ENCODE measurements at places on chromosomes 3 and 15.
A peak's percentile ranks its signal among the peaks of the same experiment; 100 is the strongest.

GRCh38 chr3:56347219-56347871 is 120.9 kb downstream of the ERC2 start:
- DNase-seq, result peak; percentile 3

- no peak for DNase-seq
These were observed 108.8 kb downstream of the PLOD2 start for GRCh38 chr3:146052056-146052790.

GRCh38 chr3:129065720-129066073 is 5.1 kb downstream of the GP9 start:
- no peak for DNase-seq

DNA sequence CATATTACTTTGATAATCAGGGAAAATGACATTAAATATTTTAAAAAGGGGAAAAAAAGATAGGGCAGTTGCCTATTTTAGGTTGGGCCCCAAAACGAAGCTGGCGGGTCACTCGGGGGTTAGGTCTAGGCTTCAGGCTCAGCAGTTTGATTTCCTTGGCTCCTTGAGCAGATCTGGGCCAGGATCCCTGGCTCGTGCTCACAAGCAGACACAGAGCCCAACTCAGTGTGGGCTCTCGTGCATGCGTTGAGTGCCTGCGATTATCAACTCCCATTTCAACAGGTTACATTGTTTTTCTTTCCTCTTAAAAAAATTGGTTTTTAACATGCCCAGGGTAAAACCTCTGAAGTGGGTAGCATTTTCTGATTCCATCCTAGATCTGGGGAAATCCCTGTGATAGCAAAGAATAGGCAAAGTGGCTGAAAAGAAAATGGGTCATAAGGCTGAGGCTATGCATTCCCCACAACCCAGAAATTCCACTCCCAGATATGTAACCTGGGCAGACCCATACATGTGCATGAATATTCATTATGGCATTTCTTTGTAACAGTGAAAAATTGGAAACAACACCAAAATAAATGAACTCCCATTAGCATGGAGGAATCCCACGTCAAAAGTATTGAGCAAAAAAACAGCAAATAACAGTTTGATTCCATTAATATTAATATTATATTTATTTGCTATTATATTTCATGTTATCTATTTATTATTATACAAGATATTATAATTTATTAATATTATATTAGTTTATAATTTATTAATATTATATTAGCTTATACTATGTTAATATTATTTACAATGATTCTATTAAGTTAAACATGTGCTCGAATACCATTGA is 27.8 kb downstream of the FAM43A start:
- peak; percentile 67 for DNase-seq

- no peak for DNase-seq
These were observed 115.7 kb upstream of the LINGO1 start for GRCh38 chr15:77748078-77749064.

DNA sequence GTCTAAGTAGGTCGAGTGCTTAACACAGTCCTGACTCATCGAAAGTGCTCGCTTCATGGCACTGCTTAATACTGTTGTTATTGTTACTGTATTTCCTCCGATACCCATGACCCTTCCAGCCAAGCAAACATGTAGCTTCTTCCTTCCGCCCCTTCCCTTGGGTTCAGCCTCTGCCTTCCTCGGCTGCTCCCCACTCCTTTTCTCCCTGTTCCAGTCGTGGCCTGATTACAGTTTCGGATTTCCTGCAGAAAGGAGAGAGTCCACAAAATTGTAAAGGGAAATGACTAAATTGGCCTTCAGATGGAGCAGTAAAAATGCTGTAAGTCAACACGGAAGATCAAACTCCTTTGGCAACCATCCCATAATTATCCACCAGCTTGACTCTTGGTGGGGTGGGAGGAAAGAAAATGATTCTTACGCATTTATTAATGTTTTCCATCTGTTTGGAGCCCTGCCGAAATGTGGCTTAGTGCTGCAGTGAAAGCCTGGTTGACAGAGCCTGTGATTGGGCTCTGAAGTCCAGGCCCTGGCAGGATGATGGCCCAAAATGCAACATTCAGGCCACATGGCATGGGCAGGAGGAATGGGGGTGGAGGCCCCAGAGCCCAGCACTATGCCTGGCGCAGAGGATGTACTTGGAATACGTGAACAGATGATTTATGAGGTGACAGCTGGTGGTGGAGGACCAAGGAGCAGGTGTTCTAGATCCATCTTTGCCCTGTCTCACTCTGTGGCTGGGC is 37.6 kb downstream of the FAM3D start:
- peak; percentile 96 for DNase-seq

DNA sequence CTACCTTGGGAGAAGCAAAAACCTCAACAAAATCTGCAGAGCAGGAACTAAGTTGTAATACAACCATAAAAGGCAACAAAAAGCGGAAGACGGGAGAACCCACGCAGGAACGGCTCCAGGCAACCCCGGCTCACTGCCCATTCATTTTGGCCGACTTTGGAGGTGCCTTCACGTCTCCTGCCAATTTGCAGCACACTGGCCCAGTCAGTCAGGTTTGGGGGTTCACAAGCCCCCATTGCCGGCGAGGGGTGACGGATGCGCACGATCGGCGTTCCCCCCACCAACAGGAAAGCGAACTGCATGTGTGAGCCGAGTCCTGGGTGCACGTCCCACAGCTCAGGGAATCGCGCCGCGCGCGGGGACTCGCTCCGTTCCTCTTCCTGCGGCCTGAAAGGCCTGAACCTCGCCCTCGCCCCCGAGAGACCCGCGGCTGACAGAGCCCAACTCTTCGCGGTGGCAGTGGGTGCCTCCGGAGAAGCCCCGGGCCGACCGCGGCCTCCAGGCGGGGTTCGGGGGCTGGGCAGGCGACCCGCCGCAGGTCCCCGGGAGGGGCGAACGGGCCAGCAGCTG is 463 bp downstream of the TERC start:
- DNase-seq, result peak; percentile 42

- no peak for DNase-seq
These were observed 292.9 kb downstream of the RORA start for GRCh38 chr15:60936186-60936585.

- DNase-seq, result peak; percentile 20
These were observed 399.6 kb downstream of the NAALADL2 start for GRCh38 chr3:175258763-175259162.

DNA sequence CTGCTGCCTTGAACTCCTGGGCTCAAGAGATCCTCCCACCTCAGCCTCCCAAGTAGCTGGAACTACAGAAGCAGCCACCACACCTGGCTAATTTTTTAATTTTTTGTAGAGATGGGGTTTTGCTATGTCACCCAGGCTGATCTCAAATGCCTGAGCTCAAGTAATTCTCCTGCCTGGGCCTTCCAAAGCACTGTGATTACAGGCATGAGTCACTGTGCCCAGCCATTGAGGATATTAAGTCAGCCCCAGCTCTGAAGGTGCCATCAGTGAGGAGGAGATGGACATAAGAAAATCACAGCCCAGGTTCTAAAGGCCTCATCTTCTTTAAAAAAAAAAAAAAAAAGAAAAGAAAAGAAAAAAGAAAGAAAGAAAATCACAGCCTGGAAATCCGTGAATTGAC is 26.6 kb upstream of the PSTPIP1 start:
- no peak for DNase-seq

GRCh38 chr3:47622671-47623461 is 44.2 kb upstream of the CSPG5 start:
- no peak for DNase-seq

DNA sequence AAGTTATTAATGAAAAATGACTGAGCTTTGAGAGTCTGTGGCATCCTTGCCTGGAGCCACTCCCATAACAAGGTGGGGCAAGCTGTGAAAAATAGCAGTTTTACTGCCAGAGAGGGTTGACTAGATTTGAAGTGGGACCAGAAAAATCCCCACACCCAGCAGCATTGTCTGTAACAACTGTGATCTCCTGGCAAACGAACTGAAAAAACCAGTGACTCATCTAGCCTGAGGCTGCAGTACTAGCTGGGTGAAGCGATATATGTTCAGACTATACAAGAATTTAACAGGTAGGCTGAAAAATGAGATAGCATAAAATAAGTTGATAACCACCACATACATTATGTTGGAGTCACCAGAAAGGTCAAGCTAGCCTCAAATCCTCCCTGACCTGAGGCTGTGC is 64.0 kb downstream of the DPH6 start:
- DNase-seq, result peak; percentile 62

GRCh38 chr3:29281344-29282241 is 722 bp downstream of the RBMS3 start:
- peak; percentile 52 for DNase-seq

DNA sequence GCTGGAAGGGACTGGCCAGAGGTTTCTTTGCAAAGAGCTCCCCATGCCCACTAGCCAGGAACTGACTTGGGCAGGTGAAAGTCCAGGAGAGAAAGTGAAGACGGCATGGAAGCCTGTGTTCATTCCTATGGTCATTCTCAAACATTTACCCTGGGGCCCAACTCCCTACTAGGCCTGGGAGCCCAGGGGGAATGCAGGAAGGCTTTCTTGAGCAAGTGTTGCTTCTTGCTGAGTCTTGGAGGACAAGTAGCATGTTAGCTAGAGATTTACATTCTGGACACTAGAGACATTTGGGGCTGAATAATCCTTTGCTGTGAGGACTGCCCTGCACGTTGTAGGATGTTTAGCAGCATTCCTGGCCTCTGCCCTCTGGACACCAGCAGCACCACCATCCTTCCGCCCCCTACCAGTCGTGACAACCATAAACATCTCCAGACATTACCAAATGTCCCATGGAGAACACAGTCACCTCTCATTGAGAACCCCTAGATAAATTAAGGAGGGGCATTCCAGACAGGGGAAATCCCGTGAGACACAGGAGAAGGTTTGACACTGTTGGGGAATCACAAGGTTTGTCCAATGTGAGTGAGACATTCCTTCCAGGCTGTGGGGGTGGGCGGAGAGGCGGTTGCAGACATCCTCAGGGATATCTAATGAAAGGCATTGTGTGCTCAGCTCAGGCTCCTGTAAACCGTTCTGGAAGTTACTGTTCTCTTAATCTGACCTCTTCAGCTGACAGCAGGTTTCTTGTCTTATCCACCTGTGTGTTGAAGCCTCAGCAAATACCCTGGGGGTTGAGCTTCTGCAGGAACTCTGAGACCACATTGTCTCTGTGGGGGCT is 236.2 kb downstream of the TLE3 start:
- DNase-seq, result peak; percentile 48

- no peak for DNase-seq
These were observed 303.4 kb upstream of the NR2E3 start for GRCh38 chr15:71506946-71507345.

- DNase-seq, result no peak
These were observed 156.6 kb downstream of the SMAD6 start for GRCh38 chr15:66858423-66859207.
